ENCODE measurements at places on chromosomes 4 and X.
A peak's percentile ranks its signal among the peaks of the same experiment; 100 is the strongest.

- DNase-seq, result no peak
Observed at GRCh38 chr4:183714626-183715025, 55.5 kb downstream of the TRAPPC11 start.

DNA sequence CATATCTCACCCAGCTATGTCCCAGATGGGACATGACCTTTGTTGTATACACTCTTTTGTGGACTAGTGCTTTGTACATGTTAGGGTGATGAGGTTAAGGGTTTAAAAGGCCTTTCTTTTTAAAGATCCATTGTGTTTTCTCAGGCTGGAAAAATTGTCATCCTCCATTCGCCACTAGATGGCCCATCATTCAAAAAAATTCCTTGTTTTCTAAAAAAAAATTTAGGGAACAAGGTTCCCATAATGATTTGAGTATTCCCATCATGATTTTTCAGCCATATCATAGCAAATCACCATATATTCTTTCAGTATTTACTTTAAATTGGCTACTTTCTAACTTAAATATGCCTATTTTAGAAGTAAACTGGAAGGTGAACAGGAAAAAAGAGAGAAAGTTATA is 91.9 kb upstream of the TMEM164 start:
- no peak for DNase-seq

DNA sequence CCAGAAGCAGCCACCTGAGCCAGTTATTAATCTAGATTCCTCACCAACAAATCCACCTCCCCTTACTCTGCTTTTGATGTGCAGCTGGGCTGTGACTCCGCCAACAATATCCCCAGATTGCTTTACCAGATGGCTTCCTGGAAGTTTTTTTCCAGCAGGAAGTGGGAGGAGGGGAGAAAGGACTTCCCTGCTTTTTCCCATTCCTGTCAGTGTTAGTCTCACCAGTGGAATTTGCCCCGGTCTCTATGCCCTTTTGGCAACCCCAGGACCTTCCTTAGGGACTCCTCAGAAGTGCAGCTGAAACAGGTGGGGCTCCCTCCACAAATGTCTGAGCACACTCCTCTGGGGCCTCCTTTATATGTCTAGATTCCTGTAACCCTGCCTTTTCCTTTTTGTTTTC is 465.2 kb upstream of the IGFBP7 start:
- no peak for DNase-seq

- no peak for DNase-seq
Observed at GRCh38 chrX:127578395-127578794, 473.8 kb downstream of the ACTRT1 start.

DNA sequence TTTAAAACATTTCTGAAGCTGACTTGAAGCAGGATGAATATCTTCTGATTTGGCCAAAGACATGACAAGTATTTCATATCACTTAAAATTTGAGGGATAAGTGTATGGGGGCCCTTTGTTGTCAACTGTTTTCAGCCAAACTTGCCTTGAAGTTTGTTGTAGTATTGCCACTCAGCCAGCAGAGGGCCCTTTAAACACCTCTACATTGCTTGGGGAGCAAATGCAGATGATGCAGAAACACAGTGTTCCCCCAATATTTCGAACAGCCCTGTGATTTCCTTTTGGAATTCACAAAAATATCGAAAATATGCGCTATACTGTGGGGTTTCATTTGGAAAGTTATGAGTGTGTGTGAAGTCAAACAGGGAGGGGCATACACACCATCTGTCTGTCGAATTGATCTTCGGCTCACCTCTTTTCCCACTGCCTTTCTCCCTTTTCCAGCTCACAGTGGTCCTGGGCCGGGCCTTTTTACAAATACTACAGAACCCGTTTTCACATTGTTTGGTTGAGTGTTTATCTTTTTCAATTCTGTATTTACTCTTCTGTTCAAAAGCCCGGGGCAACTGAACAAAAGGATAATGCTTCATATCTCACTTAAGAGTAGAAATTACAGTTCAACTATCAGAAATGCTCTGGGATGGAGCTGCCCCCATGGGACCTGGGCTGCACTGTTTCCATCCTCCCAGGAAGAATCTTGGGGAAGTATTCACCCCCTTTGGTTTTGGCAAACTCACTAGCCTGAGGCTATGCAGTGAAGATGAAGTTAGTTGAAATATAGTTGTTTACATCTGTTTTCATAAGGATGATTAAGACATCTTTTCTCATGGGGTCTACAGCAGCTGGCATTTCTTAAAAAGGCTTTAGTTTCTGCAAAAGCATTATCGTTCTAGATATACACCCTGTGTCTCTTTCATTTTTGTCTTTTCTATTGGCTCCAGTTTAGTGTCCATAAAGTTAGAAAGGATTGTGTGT is 137.6 kb downstream of the EGF start:
- peak; percentile 3 for DNase-seq

GRCh38 chr4:30714408-30715031 is 5.6 kb upstream of the PCDH7 start:
- DNase-seq, result peak; percentile 70

DNA sequence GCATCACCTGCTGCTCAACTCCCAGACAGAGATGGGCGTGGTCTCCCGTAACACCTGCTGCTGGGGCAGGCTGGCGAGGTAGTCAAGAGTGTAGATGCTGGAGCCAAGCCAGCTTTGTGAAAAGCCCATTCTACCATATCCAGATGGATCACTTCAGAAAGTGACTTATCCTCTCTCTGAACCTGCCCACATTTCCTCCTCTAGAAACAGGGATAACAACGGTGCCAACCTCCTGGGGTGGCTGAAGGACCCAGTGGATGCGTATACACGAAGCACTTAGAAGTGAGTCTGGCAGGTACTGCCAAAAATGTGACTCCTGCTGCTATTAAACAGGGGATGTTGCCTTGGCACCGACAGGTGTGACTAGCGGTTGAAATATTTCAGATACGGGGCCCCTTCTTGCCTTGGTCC is 95.8 kb downstream of the SORBS2 start:
- DNase-seq, result no peak

GRCh38 chrX:20378233-20378920 is 111.7 kb upstream of the RPS6KA3 start:
- no peak for DNase-seq

DNA sequence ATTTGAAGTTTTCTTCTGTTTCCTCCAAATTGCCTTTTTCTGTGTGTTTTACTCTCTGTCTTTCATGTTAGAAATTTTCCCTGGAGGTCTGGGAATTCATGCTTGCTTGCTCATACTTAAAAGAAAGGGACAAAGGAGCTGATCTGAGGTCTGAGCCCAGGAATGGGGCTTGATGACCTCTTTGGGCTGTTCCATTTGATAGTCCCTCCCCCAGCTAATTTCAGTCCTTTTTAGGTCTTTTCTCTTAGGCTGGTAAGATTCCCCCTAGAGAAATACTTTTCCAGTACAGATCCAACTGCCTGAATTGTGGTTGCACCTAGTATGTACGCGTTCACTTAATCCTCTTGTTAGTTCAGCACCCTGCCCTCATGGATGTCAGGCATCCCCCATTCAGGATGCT is 5.5 kb upstream of the PIGA start:
- no peak for DNase-seq

- DNase-seq, result no peak
Observed at GRCh38 chr4:111934314-111934713, 210.9 kb upstream of the FAM241A start.

GRCh38 chrX:48940404-48940955 is 16.9 kb downstream of the OTUD5 start:
- DNase-seq, result no peak

GRCh38 chrX:15017491-15017890 is 144.3 kb downstream of the MOSPD2 start:
- DNase-seq, result no peak

DNA sequence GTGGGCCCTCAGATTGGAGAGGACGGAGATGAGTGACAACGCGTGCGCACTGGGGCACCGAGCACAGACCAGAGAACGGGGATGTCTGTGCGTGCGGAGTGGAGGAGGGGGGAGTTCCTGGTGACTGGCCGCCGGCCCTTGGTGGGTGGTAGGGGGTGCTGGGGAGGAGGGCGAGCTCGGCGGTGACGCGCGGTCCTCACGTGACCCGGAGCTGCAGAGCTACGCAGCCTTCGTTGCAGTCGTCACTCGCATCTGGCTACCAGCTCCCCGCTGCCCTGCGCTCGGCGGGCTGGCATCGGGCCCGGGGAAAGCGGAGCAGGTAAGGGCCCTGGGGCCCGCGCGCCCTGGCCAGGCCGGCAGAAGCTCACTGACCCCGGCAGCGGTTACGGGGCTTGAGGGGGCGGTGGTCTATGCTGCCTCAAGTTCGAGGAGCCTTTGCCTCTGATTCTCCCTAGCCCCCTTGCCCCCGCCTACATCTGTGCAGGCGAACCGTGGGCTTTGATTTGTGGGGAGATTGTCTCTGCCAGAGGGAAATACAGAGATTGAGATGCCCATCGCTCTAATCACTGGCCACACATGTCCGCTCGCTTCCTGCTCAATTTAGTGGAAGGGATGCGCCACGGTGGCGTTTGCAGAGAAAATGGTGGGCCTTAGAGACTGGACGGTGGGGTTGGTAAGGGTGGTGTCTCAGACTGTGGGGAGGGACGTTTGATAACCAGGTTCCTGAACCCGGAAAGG is at the start of gene ARMCX4:
Gene ARMCX4 (plus strand): TSS at position 245 of the 738 bp plus-strand sequence. CDS start 3,134 bp downstream, outside the sequence.
- no peak for DNase-seq

DNA sequence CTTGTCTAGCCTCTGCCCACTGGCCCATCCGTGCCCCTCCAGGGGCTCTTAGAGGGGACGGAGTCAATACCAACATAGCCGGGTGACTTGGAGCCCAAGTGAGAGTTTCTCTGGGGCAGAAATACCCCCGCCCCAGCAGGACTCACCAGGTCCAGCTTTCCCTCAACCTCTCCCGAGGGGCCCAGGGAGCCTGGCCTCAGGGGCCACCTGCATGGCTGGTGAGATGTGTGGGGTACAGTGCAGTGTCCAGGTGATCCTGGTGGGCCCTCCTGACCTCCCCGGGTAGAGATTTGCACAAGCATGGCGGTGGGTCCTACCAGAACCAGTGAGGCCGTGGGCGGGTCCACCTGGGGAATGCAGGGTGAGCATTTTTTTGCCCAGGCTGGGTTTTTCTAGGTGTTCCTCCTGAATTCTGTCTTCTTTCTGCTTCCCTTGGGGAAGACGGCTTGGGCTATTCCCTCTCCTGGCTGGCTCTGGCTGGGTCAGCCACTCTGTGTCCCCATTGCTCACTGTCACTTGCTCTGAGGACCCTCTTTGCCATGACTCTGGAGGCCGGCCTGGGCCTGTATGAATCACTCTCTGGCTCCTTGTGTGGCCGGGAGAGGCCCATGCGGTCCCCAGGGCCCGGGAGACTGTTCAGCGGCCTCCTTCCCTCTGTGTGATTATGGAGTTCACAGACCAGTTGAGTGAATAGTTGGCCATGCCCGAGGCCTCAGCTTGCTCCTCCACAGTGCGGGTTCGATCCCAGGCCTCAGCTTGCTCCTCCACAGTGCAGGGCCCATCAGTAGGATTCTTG is 71.0 kb upstream of the NKX1-1 start:
- no peak for DNase-seq

DNA sequence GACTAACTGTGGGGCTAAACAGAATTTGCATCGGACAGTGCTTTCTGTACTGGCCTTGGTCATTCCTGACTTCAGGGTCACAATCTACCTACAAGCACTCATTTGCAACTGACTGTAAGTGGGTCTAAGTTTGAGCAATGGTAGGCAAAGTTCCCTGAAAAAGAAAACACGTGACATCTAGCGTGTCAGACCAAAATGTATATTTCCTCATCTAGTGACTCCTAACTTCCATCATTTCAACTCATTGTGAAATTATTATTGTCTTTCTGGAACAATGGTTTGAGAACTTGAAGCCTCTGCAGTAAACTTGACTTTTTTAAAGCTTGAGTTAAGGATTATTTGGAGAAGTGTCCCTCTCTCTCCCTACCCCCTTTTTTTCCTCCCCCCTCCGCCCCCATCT is 113.6 kb downstream of the MID1 start:
- DNase-seq, result no peak

DNA sequence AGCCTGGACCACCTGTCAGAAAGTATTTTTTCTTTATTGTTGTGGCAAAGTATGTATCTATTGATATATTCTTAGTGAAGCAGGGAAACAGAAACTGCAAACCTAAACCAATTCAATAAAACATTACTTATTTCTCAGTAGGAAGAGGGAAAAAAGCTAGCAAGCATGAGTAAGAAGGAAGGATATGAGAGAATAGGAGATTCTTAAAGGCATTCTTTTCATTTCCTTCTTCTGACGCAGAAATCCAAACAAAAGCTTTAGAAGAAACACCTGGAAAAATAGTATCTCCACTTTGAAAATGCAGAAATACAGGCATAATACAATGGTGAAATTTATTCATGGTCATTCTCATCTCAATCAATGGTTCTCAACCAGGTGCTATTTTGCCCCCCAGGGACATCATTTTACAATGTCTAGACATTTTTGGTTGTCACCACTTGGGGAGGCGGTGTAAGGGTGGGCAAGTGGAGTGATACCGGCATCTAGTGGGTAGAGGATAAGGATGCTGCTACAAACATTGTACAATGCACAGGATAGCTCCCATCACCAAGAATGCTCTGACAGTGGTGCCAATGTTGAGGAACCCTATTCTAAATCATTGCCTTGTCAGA is 21.7 kb upstream of the ATXN3L start:
- no peak for DNase-seq

DNA sequence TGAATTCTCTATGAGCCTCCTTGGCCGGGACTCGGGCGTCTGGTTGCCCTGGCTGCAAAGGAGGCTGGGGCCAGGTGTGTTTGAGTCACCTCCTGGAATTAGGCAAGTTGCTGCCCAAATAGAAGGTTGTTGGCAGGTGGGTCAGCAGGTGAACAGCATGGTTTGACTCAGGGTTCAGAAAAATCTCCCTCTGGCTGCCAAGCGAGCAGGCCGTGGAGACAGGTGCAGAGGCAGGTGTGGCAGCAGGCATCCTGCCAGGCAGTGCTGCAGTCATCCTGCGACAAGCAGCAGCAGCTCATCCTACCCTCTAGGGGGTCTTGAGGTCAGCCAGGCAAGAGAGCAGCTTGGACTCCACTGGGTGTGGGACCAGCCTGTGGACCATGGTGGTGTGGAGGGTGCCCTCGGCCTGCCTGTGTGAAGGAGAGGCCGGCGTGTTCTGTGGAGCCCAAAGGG is 8.2 kb downstream of the MSANTD1 start:
- no peak for DNase-seq

DNA sequence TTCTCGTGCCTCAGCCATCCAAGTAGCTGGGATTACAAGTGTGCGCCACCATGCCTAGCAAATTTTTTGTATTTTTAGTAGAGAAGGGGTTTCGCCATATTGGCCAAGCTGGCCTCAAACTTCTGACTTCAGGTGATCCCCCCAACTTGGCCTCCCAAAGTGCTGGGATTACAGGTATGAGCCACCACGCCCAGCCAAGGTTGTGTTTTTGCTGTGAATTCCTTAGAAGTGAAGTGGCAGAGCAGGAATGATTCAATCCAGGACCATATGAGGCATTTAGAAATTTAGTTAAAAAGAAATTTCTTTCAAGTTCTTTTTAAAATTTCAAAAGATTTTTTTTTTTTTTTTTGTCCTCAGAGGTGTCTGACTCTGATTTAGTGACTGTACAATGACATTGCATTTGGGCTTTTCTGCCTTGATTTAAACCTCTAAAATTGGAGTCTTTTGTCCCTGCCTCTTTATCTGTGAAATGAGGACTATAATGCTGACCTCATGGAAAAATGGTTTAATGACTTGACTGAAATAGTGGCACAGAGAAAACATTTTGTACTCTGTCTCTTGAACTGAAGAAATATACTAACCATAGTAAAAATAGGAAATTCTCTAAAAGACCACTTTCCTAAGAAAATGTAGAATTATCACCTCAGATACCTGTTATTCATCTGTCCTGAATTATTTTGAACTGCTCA is 59.9 kb downstream of the CXCL13 start:
- DNase-seq, result no peak

GRCh38 chr4:122170775-122171174 is 18.6 kb downstream of the BLTP1 start:
- DNase-seq, result no peak

- DNase-seq, result no peak
Observed at GRCh38 chrX:19535476-19535875, 20.2 kb upstream of the MAP3K15 start.

GRCh38 chrX:86421771-86422170 is 273.5 kb downstream of the DACH2 start:
- DNase-seq, result no peak

Measured in NT2/D1 (cell line).